Activated CD8-positive, alpha-beta memory T cell treated with anti-CD3 and anti-CD28 coated beads for 48 hours (primary cell): ENCODE measurements at places on chromosomes 5 and 9.

DNA sequence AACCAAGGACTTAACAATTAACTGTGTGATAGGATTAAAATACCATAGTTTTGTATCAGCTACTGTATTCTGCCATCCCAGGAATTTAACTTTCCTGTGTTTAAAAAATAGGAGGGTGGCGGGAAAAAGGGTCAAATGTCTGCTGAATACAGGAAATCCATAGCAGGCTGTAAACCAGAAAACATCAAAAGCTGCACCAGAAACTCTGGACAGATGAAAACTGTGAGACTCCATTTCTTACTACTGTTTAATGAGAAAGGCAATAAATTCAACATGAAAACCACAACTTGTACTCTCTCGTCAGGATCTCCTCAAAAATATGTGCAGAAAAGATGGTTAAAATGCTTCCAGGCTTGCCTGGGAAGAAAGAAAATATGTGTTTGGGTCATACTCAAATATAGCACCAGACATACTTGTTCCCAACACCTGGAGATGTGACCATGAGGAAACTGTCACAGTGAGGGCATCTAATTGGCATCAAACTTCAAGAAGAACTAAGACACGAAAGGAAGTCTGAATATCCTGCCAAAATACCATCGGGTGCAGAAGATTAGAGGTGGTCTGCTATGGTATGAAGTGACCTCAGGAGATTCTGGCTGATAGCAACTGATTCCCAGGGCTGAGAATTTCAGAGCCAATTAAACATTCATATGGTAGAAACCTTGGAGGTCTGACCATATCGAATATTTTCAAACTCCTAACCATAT lies 164.7 kb upstream of the TARS1 start:
- DNase-seq, result no peak

GRCh38 chr5:10741661-10742060 lies 19.4 kb downstream of the DAP start:
- no peak for DNase-seq

DNA sequence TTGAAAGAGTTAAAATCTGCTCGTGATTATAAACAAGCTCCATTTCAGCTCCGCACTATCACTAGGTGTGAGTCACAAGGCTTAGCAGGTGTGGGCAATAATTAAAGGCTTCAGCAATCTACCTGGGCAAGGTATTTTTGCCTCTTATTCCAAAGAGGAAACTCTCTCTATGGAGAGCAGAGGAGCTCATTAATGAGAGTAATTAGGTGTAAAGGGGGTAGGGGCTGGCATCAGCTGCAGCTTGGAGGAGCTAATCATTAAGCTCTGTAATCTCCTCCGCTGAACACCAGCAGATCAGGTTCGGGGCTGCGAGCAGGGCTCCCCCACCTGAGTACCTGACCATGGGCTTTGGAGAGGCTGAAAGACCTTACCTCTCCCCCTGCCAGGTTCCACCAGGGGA lies 129.2 kb downstream of the CRB2 start:
- DNase-seq, result no peak

DNA sequence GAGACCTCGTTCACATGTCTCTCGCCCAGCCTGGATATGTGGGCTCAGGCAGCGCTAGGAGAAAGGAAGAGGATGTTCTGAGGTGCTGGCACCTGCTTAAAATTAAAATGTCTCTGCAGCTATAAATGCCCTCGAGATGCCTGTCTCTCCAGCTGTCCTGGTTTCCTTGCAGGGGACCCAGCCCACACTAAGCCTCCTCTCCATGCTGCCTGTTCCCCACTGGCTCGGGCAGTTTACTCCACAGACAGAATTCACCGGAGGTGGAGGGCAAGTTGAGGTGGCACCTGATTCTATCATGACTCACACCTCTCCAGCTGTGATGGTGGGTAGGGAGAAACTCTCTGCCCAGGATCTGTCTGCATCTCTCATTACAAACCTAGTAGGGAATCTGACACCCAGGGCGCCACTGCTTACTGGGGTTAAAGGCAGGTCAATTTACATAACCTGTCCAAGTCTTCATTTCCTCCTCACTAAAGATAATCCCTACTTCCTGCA lies 420.9 kb downstream of the SPOCK1 start:
- DNase-seq, result no peak

GRCh38 chr9:131436376-131436775 lies 42.5 kb downstream of the PRRC2B start:
- DNase-seq, result no peak

DNA sequence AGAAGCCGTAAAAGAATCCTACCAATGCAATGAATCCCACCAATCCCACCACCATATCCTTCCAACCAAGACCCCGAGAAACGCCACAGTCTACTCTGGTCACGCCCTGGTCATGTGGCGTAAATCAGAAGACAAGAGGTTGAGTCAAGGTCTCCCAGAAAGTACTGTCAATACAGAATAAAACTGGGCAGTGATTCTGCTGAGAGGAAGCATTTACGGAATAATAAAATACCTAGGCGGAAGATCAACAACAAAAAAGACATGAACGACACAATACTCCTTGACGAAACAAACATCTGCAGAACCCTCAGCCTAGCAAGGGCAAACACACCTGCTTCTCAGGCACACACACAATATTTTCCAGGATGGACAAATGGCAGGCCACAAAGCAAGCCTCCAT lies 62.8 kb downstream of the GOLM1 start:
- DNase-seq, result no peak

GRCh38 chr9:70409800-70410199 lies 4.7 kb downstream of the KLF9 start:
- DNase-seq, result no peak

- DNase-seq, result peak; percentile 7
Observed at GRCh38 chr5:174793684-174794328, 69.4 kb downstream of the MSX2 start.

DNA sequence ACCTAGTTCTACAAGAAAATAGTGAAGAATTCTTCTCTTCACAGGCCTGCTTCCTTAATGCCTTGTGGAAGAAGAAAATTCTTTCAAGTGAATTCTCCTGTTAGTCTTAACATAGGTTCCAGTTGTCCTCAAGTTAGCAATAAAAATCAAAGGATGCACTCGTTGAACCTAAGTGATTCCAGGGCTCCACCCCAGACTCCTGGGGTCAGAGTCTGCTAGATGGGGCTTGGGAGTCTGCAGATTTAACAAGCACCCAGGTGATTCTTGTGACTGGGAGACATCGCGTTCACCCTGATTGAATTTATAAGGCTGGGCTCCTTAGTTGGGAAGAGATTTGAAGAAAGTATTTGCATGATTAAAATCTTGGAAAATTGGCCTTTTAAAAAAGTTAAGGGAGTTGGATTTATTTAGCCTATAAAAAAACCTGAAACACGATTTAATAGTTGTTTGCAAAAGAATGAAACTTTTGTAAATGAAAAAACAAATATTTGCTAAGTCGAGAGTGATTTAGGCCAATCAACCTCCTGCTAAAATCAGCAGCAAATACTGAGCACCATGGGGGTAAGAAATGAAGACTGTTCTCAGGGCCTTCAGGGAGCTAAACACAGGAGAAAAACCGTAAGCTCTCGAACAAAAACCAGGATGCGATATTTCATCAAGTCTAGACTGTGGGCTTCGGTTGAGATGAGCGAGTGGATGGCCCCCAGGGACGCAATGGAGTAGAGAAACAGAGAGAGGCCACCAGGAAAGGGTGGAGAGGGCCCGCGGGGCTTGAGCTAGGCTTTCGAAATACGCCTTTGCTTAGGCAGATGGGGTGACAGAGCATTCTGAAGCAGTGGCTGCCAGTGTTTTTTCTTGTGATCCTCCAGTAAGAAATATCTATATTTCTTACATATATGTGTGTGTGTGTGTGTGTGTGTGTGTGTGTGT lies 86.9 kb upstream of the TTC23L start:
- DNase-seq, result no peak

GRCh38 chr5:172364773-172365172 lies 81.2 kb upstream of the UBTD2 start:
- no peak for DNase-seq

DNA sequence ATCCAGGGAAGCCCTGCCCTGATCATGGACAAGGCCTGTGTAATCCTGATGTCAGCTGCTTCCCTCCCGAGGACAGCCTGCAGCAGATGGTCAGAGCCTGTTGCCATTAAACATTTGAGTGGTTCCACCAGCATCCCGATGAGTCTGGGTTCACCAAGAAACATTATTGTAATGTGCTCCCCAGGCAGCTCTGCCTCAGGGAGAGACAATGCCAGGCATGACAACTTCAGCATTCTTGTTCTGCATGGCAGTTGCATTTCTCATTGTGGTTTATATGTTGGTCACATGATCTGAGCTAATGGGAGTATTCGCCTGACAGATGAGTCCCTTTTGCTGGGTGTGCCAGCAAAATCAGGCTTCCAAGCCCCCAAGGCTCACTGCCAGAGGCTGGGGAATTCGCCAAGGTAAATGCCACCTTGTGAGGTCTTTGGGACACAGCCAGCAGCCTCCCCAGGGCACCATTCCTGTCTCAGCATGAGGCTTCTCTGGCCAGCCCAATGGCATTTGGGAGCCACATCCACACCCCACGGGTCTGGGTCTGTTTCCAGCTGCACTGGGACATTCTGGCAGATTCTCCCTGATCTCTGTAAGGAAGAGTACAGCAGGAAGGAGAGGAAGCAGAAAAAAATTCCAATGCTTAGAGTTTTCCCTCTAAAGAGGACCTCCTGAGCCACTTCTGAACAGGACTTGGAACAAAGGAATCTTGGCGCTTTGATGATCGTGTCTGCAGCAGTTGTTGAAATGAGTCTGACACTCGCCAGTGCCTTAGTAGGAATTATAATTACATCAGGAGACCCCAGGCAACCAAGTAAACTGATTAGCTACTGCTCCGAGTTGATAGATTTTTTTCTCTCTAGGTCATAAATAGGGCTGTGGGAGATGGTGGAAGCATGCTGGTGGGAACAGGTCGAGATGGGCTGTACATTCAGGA lies 18.7 kb downstream of the KCNIP1 start:
- no peak for DNase-seq

- DNase-seq, result no peak
Observed at GRCh38 chr9:70814597-70814996, 306.8 kb downstream of the TRPM3 start.

DNA sequence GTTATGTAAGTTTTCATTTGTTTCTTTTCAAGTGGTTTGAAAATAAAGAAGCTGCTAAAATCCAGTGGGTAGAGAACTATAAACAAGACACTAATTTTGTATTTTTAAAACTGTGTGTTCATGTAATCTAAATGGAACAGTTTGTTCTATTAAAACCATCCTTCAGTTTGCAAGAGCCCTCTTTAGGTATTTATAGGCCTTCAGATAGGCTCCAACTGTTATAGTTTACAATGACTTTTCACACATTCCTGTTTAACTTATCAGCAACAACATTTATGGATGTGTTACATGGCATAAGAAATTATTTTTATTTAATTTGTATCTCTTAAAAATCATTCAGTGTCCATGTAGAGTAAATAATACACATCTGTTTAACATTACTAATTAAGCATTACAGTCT lies 126.7 kb upstream of the SLCO6A1 start:
- DNase-seq, result no peak

DNA sequence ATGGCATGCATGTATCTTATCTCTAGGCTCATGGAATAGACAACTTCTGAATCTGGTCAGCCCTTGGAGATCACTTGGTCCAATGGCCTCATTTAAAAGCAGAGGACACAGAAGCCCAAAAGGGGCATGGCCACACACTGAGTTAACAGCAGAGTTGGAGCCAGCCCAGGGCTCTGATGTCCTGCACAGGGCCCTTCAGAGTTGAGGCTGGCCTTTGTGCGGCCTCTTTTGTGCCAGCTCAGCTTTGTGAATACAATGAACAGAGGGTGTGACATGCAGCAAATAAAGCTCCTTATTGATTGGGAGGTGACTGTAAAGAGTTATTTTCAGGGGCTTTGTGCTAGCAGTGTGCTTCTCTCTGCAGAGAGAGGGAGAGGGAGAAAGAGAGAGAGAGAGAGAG lies 150.1 kb upstream of the STK32A start:
- DNase-seq, result no peak

- DNase-seq, result no peak
Observed at GRCh38 chr5:173512637-173513435, 103.6 kb downstream of the BOD1 start.

GRCh38 chr5:160289356-160289651 lies 23.1 kb downstream of the CCNJL start:
- DNase-seq, result no peak

DNA sequence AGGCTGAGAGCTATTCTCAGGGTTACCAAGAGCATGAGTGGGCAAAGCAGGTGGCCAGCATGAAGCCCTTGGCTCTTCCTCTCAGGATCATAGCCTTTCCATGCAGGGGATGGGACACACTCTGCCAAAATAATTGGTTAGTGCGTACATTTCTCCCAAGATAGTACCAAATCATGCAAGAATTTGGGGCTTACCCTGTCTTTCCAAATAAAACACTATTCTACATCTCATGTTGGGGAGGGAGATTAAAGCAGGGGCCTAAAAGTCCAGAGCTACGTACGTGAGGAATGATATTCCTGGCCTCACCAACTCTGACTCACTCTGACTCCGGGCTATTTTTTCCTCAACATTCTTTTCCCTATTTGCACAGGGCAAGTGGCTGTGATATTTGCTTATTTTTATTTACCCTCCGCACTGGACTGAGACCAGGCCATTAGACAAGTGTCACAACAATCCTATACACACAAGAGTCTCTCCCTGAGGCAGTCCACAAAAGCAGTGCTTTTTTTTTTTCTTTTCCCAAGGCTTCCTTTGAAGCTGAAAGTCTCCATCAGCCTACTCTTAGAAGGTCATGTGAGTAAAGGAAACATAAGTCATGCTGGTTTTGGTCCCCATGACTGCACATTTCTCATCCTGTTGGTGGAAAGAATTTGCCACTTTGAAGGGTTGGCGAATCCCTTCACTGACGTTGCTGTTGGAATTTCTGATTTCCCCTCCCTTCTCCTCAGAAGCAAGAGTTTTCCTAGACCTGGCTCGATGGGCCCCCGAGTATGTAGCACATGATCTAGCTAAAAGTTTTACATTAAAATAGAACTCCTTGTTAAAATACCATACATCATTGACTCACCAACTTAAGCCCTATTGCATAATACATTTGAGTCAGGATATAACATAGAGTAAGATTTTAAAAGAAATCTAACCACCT lies 40.0 kb downstream of the TMEM252 start:
- no peak for DNase-seq
